Heart left ventricle (tissue), 16 donors: ENCODE measurements at places on chromosomes 13 and 19. TPM values are rescaled to one million over a fixed set of nuclear protein-coding genes. Genes with fewer than 3 reads are reported as not detected.

- no peaks in the 10 kb centered on the region for H3K4me1 ChIP-seq
- H3K27me3 ChIP-seq, result no peaks in the 10 kb centered on the region
- H3K36me3 ChIP-seq, result no peaks in the 10 kb centered on the region
- no peak overlapping the region for H3K27ac ChIP-seq
- DNase-seq, result no peak
These were observed 521.2 kb upstream of the NBEA start for GRCh38 chr13:34420702-34421346.

DNA sequence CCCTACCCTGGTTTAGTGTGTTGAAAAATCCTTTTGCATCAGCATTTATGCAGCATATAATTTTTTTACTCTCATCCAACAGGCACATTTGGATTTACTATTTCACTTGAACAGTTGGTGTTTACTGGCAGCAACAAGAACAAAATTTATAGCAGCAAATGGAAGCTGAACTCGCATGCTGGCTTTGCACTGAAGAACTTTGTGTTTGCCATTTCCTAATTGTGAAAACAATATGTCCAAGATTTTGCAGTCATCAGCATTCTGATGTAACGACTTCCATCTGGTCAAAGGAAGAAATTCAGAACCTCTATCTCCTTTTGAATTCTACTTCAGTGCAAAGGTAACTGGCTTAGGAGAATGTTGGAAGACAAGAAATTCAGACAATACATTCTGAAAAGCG lies 131.0 kb downstream of the DLEU7 start:
- H3K4me3 ChIP-seq, result no peak overlapping the region
- H3K4me1 ChIP-seq, result peaks cover 11% of the 10 kb centered on the region
- no peak for DNase-seq
- H3K27me3 ChIP-seq, result no peaks in the 10 kb centered on the region
- no peak overlapping the region for H3K27ac ChIP-seq

DNA sequence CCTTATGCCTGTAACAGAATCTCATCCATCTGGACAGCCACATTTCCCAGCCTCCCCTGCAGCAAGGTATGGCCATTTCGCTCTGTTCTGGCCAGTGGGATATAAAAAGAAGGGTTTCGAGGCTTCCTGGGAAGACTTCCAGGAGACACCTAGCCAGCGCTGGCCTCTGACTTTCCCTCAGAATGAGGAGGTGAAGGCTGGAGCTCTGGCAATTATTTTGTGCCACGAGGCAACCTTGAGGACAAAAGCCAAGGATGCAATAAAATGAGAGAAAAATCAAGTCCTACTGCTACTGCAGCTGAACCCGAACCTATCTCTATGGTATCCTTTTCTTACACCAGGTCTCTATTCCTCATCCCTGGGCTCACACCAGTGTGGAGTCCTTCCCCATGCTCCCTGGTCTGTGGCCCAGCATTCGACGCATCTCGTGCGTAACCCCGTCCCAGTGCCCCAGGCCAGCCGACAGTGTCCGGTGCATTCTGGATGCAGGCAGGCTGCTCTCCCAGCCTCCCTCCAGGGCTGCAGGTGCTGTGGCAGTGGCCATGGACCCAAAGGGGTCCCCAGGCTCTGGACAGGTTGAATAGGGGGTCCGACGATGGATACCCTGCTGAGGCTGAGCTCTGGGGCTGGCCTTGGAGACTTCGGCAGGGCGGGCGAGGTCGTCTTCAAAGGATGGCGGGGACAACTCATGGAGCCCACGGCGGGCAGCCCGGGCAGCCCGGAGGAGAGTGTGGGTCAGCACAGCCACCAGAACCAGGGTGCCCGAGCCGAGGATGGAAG lies 12.2 kb downstream of the TMEM221 start:
- no peak for DNase-seq
- no peaks in the 10 kb centered on the region for H3K4me1 ChIP-seq
- H3K36me3 ChIP-seq, result no peaks in the 10 kb centered on the region
- H3K4me3 ChIP-seq, result no peak overlapping the region

- H3K4me3 ChIP-seq, result no peak overlapping the region
- no peak overlapping the region for H3K27ac ChIP-seq
- peaks cover 4% of the 10 kb centered on the region for H3K4me1 ChIP-seq
- no peaks in the 10 kb centered on the region for H3K36me3 ChIP-seq
- no peaks in the 10 kb centered on the region for H3K27me3 ChIP-seq
These were observed 2.8 kb upstream of the CRYL1 start for GRCh38 chr13:20528452-20528851.

- no peaks in the 10 kb centered on the region for H3K27me3 ChIP-seq
- no peak overlapping the region for H3K27ac ChIP-seq
- no peaks in the 10 kb centered on the region for H3K4me1 ChIP-seq
- DNase-seq, result no peak
- no peaks in the 10 kb centered on the region for H3K36me3 ChIP-seq
- H3K4me3 ChIP-seq, result no peak overlapping the region
These were observed 12.8 kb downstream of the CIB3 start for GRCh38 chr19:16160445-16160942.

GRCh38 chr19:18392926-18393325 lies 4.5 kb downstream of the LRRC25 start:
- DNase-seq, result no peak
- peaks cover 8% of the 10 kb centered on the region for H3K4me1 ChIP-seq
- H3K27ac ChIP-seq, result no peak overlapping the region
- no peak overlapping the region for H3K4me3 ChIP-seq

- no peak overlapping the region for H3K27ac ChIP-seq
- no peak for DNase-seq
- no peak overlapping the region for H3K4me3 ChIP-seq
- H3K36me3 ChIP-seq, result no peaks in the 10 kb centered on the region
- no peaks in the 10 kb centered on the region for H3K4me1 ChIP-seq
These were observed 42.6 kb downstream of the B3GLCT start for GRCh38 chr13:31242367-31242766.

GRCh38 chr19:46296722-46297461 lies at the start of gene HIF3A:
HIF3A (plus strand) TSS chr19:46297042; CDS start chr19:46297077, 35 bp downstream.
- no peaks in the 10 kb centered on the region for H3K27me3 ChIP-seq
- H3K27ac ChIP-seq, result peak within 1 kb of the TSS; percentile 99
- H3K4me3 ChIP-seq, result peak within 1 kb of the TSS; percentile 56
- no peaks in the 10 kb centered on the region for H3K36me3 ChIP-seq
- peaks cover 27% of the 10 kb centered on the region for H3K4me1 ChIP-seq

DNA sequence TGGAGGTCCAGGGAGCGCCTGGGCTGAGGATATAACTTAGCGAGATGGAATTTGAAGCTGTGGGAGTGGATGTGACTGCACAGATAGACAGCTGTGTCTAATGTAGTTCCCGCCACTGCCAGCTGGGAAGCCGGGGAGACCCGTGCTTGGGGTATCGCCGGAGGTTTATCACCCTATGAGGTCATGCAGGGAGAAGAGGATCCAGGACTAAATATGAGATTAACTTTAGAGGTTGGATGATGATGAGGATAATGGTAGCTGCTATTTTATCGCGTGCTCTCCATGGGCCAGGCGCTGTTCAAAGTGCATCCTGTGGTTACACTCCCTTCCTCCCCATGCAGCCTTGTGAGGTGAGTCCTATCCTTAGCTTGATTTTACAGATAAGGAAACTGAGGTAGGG lies 19.9 kb downstream of the SSC5D start:
- no peak overlapping the region for H3K27ac ChIP-seq
- no peak overlapping the region for H3K4me3 ChIP-seq
- H3K27me3 ChIP-seq, result no peaks in the 10 kb centered on the region

DNA sequence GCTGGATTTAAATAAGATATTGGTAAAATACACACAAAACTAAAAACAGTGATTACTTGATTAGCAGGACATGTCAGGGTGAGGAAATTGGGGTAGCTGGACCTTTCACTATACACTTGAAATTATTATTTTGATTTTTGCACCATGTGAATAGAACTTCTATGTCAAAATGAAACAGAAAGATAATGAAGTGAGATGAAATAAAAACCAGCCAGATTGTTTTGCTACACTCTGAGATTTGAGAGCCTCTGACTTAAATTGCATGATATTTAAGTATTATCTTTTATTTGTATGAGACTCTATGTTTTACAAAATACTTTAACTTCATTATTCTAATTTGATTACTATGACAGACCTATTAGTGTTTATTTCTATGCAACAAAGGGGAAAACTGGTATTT lies 819.6 kb upstream of the ATXN8OS start:
- H3K4me1 ChIP-seq, result no peaks in the 10 kb centered on the region
- no peak for DNase-seq
- H3K27ac ChIP-seq, result no peak overlapping the region
- H3K4me3 ChIP-seq, result no peak overlapping the region
- no peaks in the 10 kb centered on the region for H3K27me3 ChIP-seq

GRCh38 chr19:21084343-21084742 lies 2.3 kb downstream of the ZNF714 start:
- H3K27ac ChIP-seq, result no peak overlapping the region
- no peak overlapping the region for H3K4me3 ChIP-seq
- no peaks in the 10 kb centered on the region for H3K36me3 ChIP-seq
- DNase-seq, result no peak
- H3K27me3 ChIP-seq, result no peaks in the 10 kb centered on the region

- H3K27ac ChIP-seq, result no peak overlapping the region
- peaks cover 7% of the 10 kb centered on the region for H3K4me1 ChIP-seq
- no peaks in the 10 kb centered on the region for H3K36me3 ChIP-seq
- no peak overlapping the region for H3K4me3 ChIP-seq
These were observed 182.0 kb upstream of the SERP2 start for GRCh38 chr13:44191504-44192171.

DNA sequence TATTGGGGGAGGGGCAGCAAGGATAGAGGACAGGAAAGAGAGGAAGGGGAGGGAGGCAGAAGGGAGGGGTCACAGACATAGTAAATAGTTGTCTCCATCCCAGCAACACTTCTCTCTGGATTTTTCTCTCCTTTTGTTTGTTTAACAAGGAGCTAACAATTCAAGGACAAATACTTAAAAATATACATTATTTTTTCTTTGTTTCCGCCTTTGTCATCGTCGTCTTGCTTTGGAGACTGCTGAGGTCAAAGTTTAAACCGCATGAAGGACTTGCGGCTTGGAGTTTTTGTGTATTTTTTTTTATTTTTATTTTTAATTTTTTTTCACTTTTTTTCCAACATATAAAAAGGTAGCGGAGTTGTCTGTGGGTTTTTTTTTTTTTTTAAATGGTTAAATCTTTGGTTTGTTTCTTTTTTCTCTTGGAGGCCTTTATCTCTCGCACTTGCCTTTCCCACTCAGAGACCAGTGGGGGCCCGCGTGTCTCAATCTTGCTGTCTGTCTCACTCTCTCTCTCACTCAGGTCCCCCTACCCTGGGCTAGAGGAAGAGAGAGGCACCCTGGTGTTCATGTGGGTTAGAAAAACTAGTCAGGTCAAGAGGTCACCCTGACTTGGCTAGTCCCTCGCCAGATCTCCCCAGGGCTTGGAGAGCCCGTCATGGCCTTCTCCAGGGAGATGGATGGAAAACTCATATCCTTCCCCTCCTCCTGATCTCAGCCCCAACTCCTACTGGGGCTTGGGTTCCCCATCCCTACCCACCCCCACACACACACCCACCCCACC lies 11.0 kb downstream of the ZNF574 start:
- H3K36me3 ChIP-seq, result no peaks in the 10 kb centered on the region
- H3K27ac ChIP-seq, result no peak overlapping the region
- no peak overlapping the region for H3K4me3 ChIP-seq

GRCh38 chr13:69524459-69525150 lies 583.0 kb upstream of the ATXN8OS start:
- no peak overlapping the region for H3K4me3 ChIP-seq
- H3K36me3 ChIP-seq, result no peaks in the 10 kb centered on the region
- DNase-seq, result no peak
- H3K27me3 ChIP-seq, result no peaks in the 10 kb centered on the region
- no peak overlapping the region for H3K27ac ChIP-seq

- H3K36me3 ChIP-seq, result no peaks in the 10 kb centered on the region
- H3K27me3 ChIP-seq, result no peaks in the 10 kb centered on the region
- no peak for DNase-seq
- H3K27ac ChIP-seq, result no peak overlapping the region
These were observed 96.7 kb upstream of the DIAPH3 start for GRCh38 chr13:60260440-60260839.

GRCh38 chr19:24002256-24002945 lies 84.6 kb upstream of the ZNF254 start:
- no peak overlapping the region for H3K4me3 ChIP-seq
- no peak for DNase-seq
- H3K36me3 ChIP-seq, result no peaks in the 10 kb centered on the region
- H3K4me1 ChIP-seq, result no peaks in the 10 kb centered on the region

GRCh38 chr13:100156788-100157187 lies 67.9 kb downstream of the PCCA start:
- no peaks in the 10 kb centered on the region for H3K4me1 ChIP-seq
- H3K27ac ChIP-seq, result no peak overlapping the region
- H3K36me3 ChIP-seq, result peaks cover 7% of the 10 kb centered on the region
- H3K27me3 ChIP-seq, result no peaks in the 10 kb centered on the region
- DNase-seq, result no peak

DNA sequence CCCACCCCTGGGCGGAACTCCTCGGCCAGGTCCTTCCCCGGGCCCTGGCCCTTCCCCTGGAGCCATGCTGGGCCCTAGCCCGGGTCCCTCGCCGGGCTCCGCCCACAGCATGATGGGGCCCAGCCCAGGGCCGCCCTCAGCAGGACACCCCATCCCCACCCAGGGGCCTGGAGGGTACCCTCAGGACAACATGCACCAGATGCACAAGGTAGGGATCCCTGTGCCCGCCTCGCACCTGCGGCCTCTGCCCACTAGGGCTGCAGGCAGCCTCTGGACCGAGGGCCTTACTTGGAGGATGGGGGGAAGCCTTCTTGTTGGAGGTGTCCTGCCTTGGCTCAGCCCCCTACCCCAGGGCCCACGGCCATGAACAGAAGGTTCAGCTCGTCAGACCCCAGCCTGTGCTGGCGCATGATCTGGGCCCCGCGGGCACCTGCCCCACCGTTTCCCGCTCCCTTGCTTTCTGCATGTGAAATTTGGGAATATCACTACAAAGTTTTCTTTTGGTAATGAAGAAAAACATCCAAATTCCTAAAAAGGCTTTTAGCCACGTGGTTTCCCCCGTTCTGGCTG lies 23.4 kb downstream of the SMARCA4 start:
- no peak overlapping the region for H3K27ac ChIP-seq
- H3K27me3 ChIP-seq, result no peaks in the 10 kb centered on the region
- H3K4me3 ChIP-seq, result no peak overlapping the region
- H3K4me1 ChIP-seq, result no peaks in the 10 kb centered on the region
- H3K36me3 ChIP-seq, result no peaks in the 10 kb centered on the region

GRCh38 chr13:30753030-30753616 lies 17.8 kb downstream of the ALOX5AP start:
- H3K4me1 ChIP-seq, result no peaks in the 10 kb centered on the region
- no peak overlapping the region for H3K27ac ChIP-seq
- no peak overlapping the region for H3K4me3 ChIP-seq
- H3K36me3 ChIP-seq, result no peaks in the 10 kb centered on the region
- H3K27me3 ChIP-seq, result no peaks in the 10 kb centered on the region

Gene CASP14
- not detected for total RNA-seq

Gene LHFPL6
- total RNA-seq, result 60.3 TPM

Gene ZNF560
- total RNA-seq, result not detected

Gene FGF14
- 4.8 TPM for total RNA-seq

Gene CLC
- total RNA-seq, result not detected

Gene NCAN
- total RNA-seq, result not detected

Gene FCHO1
- 0.53 TPM for total RNA-seq

Gene ATP4A
- total RNA-seq, result not detected

Gene SRRM5
- total RNA-seq, result 0.09 TPM

Gene LGALS4
- total RNA-seq, result 0.54 TPM

Gene LRRC63
- total RNA-seq, result 0.14 TPM
